Stimulated activated CD8-positive, alpha-beta memory T cell treated with anti-CD3 and anti-CD28 coated beads, Interleukin-4, amount 100 ng/mL, for 1 hour (primary cell): ENCODE measurements at places on chromosomes 6 and 20.

- DNase-seq, result no peak
Measured at GRCh38 chr20:1964659-1965405, 29.0 kb downstream of the PDYN start.

GRCh38 chr6:154542747-154543146 is 32.3 kb upstream of the CNKSR3 start:
- no peak for DNase-seq

DNA sequence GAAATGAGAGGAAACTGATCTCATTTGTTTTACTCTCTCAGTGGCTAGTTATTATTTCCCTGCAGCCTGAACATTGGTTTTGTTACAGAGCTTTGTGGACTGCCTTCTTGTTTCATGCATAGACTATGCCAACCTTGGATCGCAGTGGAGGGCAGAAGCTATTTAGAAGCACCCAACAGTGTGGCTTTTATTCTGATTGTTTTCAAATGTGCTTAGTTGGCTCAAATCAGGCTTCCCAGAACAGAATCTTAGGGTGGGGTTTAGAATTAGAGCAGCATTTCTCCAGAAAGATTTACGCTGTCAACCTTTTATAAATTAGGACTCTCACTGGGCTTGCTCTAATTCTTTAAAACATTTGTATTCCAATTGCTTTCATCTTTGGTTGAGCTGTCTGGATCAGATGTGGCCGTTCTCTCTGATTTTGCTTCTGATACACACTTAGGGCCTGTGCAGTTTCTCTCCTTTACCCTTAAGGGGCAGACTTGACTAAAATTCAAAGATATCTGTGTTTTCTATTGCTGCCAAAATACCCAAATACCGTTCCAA is 210.3 kb downstream of the BCKDHB start:
- DNase-seq, result no peak

- no peak for DNase-seq
Measured at GRCh38 chr6:82493467-82493866, 129.8 kb downstream of the TPBG start.
